ENCODE measurements at places on chromosomes 16 and 17. TPM values are rescaled to one million over a fixed set of nuclear protein-coding genes. Genes with fewer than 3 reads are reported as not detected.

DNA sequence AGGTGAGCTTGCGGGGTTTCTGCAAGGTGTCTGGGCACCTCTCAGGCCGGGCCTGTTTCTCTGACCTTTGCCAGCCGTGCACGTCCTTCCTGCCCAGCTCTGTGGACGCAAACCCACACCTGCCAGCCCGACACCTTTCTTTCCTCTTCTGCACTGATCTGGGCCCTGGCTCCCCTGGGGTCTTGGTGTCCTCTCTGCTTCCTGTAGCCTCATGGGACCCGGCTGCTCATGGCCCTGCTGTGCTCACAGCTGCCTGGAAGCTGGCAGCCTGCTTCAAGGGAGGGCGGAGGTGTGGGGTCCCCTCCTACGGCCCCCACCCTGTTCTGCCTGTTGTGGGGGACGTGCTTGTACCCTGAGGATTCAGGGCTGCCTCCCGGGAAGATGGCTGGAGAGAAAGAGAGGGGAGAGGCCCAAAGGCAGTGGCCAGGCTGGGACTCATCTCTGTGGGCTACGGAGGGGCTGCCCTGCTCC, 342.4 kb downstream of the SEC14L1 start:
- H3K36me3 ChIP-seq, result peaks cover 8% of the 10 kb centered on the region
- DNase-seq, result no peak
- H3K27me3 ChIP-seq, result no peaks in the 10 kb centered on the region
- H3K27ac ChIP-seq, result no peak overlapping the region
- no peak overlapping the region for H3K4me3 ChIP-seq

NPIPA3 gene
- 8.6 TPM for total RNA-seq

- no peaks in the 10 kb centered on the region for H3K27me3 ChIP-seq
- no peaks in the 10 kb centered on the region for H3K4me1 ChIP-seq
- no peak for DNase-seq
- H3K36me3 ChIP-seq, result no peaks in the 10 kb centered on the region
Measured at GRCh38 chr16:69787883-69788282, 25.8 kb downstream of the WWP2 start.

DNA sequence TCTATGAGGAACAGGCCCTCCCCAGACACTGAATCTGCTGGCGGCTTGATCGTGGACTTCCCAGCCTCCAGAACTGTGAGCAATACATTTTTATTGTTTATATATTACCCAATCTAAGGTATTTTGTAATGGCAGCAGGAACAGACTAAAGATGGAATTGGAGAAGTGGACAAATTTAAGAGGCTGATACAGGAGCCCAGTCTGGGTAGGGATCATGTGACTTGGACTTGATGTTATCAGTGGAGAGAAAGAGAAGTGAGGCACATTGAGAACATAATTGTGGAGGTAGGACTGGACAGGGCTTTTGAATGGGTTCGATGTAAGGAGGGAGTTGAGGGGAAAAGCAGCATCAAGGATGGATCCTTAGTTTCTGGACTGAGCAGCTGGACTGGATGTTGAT, 93.8 kb downstream of the USP31 start:
- H3K27ac ChIP-seq, result no peak overlapping the region
- no peaks in the 10 kb centered on the region for H3K27me3 ChIP-seq
- H3K4me3 ChIP-seq, result no peak overlapping the region

RPS15A gene
- 1,784 TPM for total RNA-seq

Measured in H1 (cell line).